ENCODE measurements at places on chromosomes 16 and 17.

DNA sequence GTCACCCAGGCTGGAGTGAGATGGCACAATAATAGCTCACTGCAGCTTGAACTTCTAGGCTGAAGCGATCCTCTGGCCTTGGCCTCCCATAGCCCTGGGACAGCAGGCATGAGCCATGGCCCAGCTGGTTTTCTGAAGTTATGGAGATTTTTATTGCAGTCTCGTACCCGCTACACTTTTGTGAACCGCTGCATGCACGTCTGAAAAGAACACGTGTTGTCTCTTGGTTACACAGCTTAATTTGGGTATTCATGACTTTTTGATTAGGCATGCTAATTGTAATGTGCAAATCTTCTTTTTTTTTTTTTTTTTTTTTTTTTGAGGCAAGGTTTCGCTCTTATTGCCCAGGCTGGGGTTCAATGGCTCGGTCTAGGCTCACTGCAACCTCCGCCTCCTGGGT is 13.4 kb downstream of the SLC25A10 start:
- DNase-seq: no peak

DNA sequence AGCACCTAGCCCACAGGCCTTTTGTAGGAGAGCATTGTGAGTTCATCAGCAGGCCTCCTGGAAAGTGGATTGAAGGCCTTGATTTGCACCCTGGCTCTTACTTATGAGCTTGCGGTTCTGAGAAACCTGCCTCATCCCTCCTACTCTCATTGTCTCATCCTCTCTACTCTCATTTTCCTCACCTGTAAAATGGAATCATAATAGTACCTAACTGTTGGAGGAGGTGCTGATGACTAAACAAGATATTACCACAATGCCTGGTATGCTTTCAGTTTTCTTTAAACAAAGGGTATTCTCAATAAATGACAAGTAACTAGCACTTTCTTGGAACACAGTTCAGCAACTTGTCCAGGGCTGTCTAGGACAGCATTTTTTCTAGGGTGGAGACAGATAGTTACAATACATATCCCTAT is 243.1 kb upstream of the MAF start:
- DNase-seq: no peak

DNA sequence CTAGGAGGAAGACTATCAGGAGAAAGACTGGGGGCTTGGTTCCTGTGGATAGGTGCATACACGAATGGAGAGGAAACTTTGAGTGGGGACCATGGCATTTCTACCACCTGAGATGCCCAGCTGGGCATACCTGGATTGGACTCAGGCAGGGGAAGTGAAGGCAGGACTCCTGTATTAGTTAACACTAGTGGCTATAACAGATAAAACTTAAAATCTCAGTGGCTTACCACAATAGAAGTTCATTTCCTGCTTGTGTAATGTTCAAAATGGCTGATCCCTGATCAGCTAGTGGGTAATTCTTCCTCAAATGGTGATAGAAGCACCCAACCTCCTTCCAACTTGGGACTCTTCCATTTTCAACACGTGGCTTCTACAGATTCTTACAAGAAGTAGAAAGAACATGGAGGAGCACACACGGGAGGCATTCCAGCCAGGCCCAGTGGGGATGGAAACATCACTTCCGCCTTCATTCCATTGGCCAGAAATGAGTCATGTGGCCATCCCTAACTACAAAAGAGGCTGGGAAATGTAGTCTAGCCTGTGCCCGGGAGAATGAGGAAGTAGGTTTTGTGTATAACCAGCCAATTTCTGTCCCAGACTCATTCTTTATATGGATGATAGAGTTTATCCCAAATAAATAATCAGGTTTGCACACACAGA is 112.1 kb downstream of the UTP18 start:
- DNase-seq: peak; percentile 56

DNA sequence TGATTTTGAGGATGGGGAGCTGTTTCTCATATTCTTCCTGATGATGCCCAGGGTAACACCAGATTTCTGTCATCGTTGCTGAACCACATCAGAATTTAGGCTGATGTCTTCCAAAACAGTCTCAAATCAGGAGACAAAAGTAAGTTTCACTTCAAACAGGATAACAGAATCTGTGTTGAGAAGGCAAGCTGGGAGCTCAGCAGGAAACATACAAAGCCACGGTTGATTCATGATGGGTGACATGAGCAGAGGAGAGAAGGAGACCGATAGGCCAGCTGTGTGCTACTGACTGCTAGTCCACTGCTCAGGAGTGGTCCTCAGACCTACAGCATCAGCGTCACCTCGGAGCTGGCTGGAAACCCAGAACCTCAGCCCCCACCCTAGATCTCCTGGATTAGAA is 62.9 kb upstream of the RCVRN start:
- no peak for DNase-seq

DNA sequence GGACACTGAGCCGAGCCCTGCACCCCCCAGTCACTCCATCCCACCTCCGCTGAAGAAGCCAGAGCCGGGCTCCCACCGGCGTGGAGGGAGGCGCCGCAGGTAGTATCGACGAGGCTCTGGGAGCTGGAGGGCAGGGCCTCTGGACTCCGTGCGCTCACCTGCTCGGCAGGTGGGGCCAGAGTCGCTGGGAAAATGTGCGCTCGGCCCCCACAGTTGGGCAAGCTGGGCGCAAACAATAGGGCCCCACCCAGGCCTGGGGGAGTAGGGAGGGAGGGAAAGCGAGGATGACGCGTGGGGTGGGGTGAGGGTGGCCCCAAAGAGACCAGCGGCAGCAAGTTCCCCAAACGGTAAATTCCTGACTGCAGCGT is 668 bp downstream of the JUP start:
- DNase-seq: peak; percentile 61

- no peak for DNase-seq
These were observed 10.8 kb downstream of the GSG1L2 start for GRCh38 chr17:9811086-9811485.

DNA sequence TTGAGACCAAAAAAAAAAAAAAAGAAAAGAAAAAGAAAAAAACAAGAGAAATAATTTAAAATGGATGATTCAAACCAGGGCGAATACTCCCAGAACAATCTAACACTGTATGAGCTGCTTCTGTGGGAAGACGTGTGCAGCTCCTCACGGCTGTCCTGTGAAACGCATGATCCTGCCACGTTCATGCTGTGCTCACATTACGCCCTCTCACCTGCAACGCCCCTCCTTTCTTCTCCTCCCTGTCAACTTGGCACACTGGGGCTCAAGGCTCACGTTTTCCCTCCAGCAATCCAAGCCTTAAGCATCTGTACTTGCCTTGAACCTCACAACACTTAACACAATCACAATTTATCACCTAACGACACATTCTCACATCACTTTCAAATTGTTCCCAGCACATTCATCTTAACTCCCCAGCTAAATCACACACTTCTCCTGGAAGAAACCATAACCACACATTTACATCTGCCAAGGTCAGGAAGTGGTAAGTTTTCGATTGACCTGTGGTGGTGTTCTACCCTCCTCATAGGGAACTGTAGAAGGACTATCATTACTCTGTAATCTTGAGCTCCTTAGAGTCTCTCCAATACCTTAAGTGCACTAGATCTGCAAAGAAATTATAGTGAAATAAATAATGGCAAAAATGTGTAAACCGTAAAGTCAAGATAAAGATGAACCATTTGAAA is 29.1 kb downstream of the MBTPS1 start:
- no peak for DNase-seq

GRCh38 chr17:77233635-77234334 is 93.0 kb downstream of the SEC14L1 start:
- DNase-seq: no peak

GRCh38 chr16:74449470-74449869 is 28.2 kb upstream of the CLEC18B start:
- DNase-seq: no peak

DNA sequence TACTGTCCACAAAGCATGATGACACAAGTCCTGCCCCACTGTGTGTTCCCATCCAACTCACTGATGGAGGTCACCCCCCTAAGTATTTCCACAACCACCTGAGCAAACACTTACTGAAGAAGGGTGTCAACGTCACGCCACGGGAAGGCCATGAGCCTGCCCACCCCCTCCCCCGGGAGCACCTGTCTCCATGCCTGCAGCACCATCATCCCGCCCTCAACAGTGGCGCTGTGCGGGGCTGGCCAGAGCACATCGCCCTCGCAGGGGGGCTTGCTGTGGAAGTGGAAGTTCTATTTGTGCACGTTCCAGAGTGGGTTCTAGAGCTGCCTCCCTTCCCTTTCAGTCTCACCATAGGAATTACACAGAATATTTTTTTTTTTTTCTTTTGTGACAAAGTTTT is 4.3 kb upstream of the MBTPS1 start:
- DNase-seq: no peak

DNA sequence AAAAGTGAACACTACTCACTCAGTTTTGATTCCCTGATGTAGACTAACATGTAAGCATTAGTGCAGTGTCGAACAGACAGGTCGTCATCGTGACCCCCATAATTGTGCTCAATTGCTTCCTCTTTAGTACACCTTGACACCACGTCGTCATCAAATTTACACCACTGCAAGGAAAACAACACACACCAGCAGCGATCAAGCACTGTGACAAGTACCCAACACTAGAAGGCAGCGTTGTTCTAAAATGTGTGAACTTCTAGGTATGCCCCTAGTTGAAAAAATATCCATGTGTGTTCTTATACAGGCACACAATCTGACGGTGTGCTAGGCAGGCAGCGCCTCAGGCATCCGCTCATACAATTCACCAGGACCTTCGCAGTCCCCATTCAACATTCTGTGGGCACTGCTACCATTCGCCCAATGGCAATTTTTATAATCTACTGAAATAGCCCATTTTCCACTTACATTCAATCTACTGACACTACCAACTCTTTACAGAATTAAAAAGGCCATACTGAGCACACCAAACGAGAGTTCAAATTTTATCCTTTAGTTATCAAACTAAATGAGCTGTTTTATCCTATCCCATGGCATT is 23.1 kb downstream of the LITAFD start:
- peak; percentile 38 for DNase-seq

DNA sequence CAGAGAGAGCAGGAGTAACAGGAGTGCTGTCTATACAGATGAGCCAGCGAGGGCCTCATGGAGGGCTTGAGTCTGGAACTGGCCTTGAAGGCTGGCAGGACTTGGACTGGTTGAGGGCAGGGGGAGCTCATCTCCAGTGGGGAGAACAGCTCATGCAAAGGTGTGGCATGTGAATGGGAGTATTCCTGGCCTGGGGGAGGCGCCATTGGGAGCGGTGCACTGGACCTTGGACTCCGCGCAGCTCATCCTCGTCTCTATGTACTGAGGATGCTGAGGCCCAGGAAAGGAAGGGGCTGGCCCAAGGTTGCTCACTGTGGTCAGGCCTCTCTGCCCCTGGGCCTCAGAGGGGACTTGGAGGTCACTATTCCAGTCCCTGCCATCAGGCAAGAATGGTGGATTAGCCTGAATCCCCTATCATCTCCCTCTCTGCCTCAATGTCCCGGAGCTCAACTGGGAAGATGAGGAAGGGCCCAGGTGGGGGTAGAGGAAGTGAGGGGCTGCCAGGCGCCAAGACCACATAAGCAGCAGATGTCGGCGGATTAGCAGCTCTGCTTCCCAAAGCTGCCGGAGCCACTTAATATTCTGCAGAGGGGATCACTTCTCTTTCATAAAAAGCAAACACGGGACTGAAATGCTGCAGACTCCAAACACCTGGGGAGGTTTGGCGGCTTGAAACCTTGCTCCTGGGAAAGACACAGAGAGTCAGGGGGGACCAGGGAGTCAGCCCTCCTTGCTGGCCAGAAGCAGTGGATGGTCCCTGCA is 88.9 kb downstream of the SDK2 start:
- no peak for DNase-seq

DNA sequence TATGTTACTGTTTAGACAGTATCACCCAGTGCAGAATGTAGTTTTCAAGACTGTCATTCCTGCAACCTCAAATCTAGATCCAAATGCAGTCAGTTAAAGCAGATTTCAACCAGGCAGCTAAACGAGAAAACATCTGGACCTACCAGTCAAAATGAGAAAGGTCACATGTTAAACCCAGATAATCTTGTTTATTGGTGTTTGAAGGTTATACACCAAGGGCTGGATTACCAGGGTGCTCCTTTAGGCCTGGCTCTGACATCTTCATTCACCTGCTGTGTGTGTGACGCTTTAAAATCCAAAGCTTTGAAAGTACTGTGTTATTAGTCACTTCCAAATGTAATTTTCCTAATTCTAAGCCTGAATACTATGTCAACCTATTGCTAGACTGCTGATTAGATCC is 54.9 kb downstream of the IKZF3 start:
- no peak for DNase-seq

DNA sequence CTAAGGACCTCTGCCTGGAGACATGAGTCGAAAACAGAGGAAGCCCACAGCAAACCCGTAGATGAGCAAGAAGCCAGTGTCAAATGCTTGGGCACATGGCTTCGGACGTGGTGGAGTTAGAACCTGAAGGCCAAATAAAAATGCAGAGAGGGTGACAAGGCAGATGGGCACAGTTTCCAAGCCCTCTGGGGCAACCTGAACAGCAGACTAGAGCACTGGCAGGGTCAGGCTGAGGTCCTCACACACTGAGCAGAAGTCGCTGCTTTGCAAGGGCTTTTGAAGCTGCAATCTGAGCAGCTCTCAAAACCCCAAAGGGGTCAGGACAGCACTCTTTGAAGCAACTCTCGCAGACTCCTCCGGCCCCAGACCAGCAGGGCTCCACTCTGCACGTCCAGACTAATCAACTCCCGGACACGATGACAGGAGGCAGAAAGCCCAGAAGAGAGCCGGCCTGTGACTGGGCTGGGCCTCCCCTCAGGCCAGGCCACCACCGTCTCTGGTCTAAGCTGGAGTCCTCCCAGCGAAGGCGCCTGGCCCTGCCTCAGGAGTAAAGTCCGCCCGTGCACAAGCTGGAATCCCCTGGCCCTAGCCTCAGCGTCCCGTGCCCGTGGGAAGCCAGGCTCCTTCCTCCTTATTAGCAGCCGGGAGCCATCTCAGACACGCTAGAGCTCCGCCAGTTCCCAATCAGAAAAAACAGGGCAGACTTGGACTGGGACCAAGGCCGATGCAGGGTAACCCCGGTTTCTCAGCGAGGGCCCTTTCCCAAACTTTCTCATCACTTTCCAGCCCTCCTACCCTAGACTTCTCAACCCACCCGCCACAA is 924 bp downstream of the SMARCD2 start:
- DNase-seq: peak; percentile 58

All from NCI-H2081 (cell line).